ENCODE measurements at places on chromosomes 11 and 22.

DNA sequence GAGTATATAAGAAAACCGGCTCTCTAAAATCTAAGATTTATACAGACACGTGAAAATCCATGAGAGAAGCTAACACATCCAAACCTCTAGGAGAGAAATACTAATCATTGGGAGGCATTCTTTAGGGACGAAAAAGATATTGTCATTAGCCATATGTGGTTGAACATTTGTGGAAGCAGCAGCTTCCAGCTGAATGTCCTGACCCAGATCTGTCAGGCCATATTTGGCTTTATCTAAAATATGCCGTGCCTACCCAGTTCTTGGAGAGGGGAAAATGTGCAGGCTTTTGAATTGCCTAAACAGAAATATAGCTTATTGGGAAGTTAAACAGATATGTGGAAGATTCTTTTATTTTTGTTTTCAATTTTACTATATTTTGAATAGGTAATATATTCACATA is 6.4 kb downstream of the CCDC89 start:
- DNase-seq = no peak

DNA sequence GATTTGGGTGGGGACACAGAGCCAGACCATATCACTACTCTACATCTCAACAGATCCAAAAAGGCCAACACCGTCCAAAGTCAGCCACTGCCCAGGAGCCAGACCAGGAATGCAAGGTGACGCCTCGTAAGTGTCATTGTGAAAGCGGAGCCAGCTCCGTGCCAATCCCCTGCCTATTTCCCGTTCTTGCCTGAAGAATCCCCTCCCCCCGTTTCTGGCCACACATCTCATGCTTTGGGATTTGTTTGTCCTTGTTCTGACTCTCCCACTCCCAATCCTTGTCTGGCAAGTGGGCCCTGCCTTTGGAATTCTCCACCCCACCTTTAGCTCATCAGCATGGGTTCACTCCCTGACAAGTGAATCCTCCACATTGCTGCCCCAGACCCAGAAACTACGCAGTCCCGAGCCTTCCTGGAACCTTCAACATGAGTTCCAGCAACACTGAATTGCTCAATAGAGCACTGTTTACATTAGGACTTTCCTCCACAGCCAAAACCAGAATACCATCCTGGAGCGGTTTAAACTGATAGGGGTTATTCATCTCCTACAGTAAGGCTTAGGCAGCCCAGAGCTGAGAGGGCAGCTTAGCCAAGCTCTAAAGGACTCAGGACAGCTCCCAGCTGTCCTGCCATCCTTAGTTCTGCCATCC is 6.0 kb upstream of the SLC35C1 start:
- peak; percentile 26 for DNase-seq

DNA sequence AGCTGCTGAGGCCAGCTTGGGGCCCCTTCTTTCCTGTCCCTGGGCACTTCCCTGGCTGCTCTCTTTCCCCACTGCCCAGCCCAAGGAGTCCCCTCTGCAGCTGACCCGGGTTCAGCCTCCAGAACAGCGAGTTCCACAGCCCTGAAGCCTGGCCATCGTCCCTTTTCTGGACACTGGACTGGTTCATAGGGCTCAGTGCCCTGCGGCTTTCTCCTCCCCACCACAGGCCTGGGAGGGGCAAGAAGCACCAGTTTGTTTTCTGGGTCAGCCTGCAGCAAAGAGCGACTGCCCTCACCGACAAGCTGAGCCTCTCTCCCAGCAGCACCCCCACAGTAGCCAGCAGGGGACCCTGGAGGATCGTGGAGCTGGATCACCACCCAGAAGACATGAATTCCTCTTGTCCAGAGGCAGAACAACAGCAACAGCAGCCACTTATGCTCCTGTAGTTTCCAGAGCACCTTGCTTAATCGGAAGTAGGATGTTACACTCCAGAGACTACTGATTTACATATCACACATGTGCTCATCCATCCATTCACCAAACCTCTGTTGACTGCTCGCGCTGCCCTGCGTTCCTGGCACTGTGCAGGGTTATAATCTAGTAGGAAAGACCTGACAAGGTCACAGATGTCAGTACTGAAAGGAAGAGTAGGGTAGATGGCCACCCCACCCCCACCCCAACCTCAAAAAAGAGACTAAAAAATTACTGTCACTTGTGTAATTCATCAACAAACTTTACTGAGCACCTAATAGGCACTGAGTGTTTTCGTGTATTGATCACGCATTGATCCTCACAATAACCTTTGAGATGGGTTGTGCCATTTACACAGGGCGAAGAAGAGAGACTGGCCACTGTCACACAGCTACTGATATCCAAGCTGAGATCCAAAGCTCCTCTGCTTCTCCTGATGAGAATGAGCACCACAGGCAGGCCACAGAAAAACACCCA is 13.0 kb upstream of the CXCR5 start:
- no peak for DNase-seq

DNA sequence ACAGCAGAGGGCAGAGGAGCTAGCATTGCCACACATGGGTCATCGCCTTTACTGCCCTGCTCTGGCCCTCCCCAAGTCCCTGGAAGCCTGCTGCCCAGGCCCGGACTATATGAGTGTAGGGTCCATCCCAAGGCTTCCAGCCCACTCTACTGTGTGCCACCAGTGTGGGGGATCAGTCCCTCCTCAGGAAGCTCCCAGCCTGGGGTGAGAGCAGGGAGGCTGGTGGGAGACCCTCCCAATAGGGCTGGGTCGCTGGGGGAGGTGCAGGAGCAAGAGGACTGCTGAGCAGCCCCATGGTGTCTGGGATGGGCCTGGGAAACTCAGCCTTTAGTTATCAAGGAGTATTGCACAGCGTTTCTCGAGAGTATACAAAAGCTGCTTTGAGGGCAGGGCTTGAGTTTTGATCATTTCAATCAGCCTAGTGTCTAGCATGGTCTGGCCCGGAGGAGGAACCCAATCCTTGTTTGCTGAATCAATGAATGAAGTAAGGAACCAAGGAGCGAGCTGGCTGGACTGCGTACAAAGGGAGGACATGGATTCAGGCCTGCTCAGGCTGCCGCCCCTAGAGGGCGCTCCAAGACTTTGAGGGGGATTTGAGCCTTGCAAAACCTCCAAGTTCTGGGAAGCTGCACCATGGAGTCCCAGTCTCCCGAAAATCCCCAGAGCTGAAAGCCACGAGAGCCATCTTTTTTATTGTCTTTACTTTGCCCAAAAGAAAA is 89.0 kb upstream of the PARVA start:
- DNase-seq = peak; percentile 94

DNA sequence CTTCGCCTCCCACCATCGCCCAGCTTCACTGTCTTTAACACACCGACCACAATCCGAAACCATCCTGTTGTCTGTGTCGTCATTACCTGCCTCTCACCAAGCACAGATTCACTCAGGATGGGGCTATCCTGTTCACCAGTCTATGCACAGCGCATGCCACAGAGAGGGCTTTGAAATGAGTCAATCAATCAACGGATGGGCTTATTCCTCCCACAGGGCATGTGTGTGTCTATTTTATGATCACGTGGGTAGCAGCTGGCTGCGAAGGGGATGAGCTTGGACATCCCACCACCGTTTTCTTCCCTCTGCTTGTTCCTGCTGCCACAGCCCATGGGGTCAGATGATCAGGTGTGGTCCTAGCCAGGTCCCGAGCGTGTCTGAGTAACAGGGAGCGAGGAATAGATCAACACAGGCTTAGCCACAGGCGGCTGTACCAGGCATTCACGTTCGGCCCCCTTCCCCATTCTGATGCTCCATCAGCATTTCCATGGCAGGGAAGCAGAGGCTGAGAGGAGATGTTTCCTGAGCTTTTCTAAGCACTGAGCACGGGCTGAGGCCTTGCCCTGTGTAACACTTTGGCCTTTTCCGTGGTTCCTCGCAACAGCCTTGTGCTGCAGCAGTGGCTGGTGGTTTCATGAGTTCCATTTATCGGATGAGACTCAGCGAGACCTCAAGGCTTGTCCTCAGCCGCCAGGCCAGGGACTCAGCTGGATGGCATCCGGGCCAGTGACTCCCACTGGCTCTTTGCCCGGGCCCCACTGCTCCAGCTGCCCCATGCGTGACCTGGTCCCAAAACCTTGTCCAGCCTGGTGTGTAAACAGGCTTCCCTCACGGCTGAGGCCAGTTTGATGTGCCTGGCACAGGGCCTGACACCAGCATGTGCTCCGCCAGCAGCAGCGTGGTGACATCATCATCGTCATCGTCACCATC is 48.1 kb upstream of the FGF3 start:
- DNase-seq = no peak

DNA sequence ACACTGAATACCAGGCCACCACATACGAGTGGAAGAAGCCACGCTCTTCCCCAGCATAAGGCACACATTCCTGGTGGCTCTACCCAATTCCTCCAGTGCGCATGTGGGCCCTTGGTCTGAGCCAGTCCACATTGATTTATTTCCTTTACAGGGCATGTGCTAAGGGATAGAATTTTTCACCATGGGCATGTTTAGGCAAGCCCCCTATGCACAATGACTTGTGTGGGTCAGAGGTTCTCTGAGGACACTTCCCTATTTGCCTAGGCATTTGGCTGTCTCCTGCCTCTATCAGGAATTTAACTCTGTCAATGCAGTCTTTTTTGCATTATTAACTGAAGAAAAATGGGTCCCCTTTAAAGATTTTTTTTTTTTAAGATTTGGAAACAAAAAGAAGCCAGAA is 718.1 kb downstream of the NTM start:
- DNase-seq = no peak

GRCh38 chr11:69538854-69539253 is 57.4 kb downstream of the LINC01488 start:
- no peak for DNase-seq

GRCh38 chr11:76911415-76911808 is 50.7 kb downstream of the ACER3 start:
- no peak for DNase-seq

GRCh38 chr11:22775248-22775647 is 54.4 kb downstream of the SVIP start:
- no peak for DNase-seq

GRCh38 chr22:43923191-43923590 is 414 bp upstream of the PNPLA3 start:
- peak; percentile 28 for DNase-seq

DNA sequence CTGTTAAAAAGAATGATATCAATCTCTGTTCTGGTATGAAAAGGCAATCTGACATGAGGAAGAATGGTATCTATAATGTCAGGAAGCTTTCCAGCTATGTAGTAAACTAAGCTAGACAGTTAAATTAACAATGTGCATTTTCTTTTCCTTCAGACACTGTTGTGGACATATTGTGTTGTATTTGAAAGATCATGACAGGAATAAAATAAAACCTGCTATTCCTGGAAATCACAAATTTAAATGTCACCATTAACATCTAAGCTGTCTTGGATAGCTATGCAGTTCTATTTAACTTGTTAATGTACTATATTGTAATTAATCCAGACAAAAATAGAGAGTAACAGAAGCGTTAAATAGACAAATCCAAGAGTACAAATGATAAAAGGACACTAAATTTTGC is 297.4 kb upstream of the LUZP2 start:
- DNase-seq = no peak

DNA sequence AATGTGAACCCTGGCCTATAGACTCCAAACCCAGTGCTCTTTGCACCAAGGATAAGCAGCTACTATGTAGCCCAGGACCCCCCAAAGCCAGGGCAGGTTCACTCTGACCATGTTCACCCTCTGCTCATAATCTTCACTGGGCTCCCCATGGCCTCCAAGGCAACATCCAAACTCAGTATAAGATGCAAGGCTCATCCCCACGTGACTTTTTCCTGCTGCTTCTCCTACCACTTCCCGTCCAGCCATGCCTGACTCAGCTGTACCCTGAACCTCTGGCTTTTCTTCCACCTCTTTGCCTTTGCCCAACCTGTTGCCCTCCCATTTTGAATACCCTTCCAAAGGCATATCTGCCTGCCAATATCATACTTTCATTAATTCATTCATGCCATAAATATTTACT is 27.8 kb downstream of the PDE2A start:
- no peak for DNase-seq

DNA sequence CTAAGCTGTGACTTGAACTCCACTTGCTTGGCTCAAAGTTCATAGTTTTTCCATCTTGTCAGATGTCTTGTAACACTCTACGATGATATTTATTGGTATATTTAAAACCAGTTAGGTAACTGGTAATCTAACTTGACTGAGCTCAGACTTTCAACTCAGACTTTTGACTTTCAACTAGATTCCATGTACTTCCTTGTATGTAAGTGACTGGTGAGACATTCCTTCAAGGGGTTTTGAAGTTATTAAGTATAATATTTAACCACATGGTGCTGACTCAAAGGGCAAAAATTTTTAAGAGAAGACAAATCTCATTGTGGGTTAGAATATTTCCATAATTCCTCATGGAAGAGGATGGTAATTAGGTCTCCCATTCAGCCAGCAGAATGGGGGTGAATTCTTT is 631.3 kb upstream of the ANO5 start:
- DNase-seq = peak; percentile 42

DNA sequence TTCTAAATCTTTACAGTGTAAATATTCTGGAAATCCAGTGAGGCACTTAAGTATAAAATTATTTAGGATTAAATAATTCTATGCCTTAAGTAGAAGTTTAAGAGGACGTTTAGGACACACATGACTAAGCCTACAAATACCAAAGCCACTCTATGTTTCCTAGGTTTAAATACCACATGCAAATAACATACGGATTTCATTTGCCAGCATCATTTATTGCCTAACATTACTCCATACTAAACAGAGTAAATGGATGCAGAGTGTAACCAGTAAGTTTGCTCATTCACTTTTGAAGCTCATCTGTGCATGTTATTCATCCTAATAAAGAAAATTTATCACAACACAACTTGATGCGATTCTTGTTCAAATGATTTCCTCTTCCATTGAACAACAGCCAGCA is 4.1 kb downstream of the BDNF start:
- DNase-seq = no peak

GRCh38 chr22:31036671-31037550 is 44.2 kb upstream of the SMTN start:
- DNase-seq = no peak

GRCh38 chr11:122192634-122193255 is 76.7 kb upstream of the BLID start:
- no peak for DNase-seq

DNA sequence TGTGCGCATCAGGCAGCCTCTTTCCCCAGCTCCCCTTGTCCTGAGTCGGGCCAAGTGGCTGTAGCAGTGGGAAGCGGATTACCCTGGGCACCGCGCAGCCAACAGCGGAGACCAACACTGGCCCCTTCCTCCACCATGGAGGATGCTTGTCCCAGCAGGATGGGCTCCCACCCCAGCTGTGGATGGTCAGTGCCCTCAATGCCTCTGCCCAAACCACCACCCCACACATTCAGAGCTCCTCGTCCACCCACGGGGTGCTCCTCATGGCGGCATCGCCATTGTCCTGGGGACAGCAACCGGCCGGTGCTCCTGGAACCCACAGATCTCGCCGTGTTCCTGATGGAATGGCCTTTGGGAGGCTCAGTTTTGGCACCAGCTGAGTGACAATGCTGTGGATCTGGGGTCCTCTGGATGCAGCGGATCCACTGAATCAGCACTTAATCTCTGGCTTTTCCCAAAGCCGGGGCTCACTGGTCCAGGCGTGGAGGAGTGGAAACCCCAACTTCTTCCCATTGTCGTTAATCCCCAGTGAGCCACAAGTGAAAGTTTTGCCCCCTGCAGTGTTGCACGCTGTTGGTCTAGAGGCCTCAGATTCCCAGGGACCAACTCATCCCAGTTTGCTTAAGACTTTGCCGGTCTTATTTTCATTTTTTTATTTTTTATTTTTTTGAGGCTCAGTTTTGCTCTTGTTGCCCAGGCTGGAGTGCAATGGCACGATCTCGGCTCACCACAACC is 4.1 kb upstream of the B4GALNT4 start:
- no peak for DNase-seq
